ENCODE measurements at places on chromosomes 16 and 17.

DNA sequence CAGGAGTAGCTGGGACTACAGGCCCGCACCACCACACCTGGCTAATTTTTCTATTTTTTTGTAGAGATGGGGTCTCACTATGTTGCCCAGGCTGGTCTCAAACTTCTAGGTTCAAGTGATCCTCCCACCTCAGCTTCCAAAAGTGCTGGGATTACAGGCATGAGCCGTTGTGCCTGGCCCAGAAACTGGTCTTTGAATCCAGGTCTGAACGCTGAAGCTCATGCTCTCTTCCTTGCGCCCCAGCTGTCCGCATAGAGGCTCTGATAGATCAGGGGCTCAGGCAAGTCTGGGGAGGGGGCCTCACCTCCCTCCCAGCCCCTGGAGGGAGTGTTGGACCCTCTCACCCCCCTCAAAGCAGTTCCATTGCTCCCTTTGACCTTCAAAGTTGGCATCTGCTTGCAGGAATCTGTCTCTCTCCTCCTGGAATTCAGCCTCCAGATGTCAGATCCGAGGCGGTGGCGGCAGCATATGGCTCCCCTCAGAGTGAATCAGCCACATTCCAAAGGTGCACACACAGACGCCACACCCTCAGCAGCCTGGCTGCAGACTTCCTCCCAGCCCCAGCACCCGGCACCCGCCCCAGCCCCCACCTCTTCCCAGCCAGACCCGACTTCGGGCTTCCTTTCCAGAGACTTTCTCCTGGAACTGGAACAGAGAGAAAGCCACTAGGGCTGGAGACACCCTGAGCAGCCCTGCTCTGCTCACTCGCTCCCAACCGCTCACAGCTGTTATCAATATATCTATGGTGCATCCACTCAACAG, 16.9 kb upstream of the GLIS2 start:
- DNase-seq: no peak

GRCh38 chr17:41069031-41069430, 3.4 kb upstream of the KRTAP2-4 start:
- no peak for DNase-seq

GRCh38 chr16:73775841-73776388, 520.7 kb upstream of the PSMD7 start:
- no peak for DNase-seq

DNA sequence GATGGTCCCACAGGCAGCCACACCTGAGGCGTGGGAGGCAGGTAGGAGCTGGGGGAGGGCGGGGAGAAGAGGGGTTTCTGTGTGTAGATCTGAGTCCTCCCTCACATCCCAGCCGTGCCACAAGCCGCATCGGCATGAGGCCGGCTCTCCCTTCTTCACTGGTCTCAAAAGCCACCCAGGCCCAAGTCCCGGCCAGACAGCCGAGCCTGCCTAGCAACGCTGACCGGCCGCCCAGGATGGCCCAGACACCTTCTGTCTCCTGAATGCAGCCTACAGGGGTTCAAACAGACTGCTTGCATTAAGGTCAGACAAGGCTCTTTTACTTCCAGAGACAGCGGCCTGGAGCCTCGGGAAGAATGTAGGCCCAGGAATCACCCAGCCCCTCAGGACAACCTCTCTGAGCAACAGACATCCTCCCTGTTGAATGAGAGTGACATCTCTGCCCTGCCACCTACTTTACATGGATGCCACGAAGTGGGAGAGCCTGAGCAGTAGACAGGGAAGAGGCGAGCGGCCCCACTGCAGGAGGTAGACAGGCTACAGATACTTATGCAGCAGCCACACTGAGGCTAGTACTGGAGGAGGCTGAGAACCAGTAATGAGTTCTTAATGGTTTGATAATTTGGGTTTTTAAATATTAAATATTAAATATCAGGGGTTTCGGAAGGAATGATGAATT, 69.6 kb downstream of the N4BP1 start:
- DNase-seq: no peak

- DNase-seq: no peak
Observed at GRCh38 chr17:66643815-66644710, 190.9 kb upstream of the CACNG5 start.

GRCh38 chr17:55576996-55577586, 65.8 kb upstream of the SMIM36 start:
- peak; percentile 81 for DNase-seq

GRCh38 chr17:1058423-1059130, 61.6 kb downstream of the TIMM22 start:
- peak; percentile 89 for DNase-seq

DNA sequence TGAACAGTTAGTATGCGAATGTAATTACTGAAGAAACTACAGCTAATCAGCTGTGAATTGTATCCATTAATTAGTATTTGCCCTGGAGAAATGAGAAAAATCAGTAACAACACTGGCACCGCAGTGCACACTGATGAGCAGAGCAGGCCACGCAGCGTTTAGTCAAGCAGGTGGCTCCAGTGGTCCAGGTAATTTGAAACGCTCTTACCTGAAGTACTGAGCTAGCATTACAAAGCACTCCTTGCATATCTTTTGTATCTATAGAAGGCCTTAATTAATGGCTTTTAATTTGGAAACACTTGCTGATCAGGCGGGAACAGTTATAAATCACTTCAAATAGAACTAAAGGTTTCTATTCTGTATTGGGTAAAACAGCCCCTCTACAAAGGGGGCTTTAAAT, 76.4 kb downstream of the TOX3 start:
- no peak for DNase-seq

GRCh38 chr16:88963583-88963982, 13.4 kb downstream of the CBFA2T3 start:
- DNase-seq: peak; percentile 65

DNA sequence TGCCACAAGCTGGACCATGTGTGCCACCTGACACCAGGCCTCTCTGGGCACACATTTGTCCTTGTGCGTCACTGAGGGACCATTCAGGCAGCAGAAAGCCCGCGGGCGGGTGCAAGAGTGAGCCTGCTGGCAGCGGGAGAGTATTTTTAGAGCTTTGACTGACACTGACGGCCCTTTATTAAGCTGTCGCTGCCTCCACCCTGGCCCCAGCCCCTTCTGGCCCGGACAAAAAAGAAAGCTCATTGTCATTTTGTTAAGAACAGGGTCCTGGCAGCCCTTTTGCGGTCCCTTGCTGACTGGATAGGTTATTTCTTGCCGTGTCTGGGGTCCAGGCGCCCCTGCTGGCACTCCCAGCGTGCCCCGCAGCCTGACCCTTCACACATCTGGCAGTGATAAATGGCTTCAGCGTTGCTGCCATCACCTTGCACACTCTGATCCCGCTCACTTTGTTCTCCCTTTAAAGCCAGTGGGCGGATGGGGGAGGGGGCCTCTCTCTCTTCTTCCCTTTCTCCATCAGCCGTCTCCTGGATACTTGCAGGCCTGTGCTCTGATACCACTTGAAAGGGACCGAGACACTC, 78.4 kb upstream of the NKD1 start:
- DNase-seq: no peak

DNA sequence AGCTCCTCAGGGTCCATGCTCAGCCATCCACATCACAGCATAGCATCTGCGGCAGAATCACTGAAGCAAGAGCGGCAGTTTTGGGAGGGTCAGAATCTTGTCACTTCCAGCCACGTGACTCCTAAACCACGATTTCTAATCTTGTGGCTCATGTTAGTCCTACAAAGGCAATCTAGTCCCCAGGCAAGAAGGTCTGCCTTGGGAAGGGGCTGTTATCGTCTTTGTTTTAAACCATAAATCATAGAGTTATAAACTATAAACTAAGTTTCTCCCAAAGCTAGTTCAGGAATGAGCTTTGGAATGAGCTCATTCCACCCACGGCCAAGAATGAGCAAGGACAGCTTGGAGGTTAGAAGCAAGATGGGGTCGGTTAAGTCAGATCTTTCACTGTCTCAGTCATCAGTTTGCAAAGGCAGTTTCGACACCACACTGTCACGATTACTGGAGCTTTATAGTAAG, 20.8 kb upstream of the DNAH17 start:
- DNase-seq: no peak

All from spleen (tissue), 13 donors.